ENCODE measurements at places on chromosomes 16 and 17. TPM values are rescaled to one million over a fixed set of nuclear protein-coding genes. Genes with fewer than 3 reads are reported as not detected.

- H3K36me3 ChIP-seq = peaks cover 23% of the 10 kb centered on the region
- no peak for DNase-seq
- no peaks in the 10 kb centered on the region for H3K4me1 ChIP-seq
- H3K4me3 ChIP-seq = no peak overlapping the region
- no peak overlapping the region for H3K27ac ChIP-seq
Measured at GRCh38 chr17:66783656-66784381, 51.1 kb upstream of the CACNG5 start.

NUPR1 gene
- total RNA-seq = not detected

LPCAT2 gene
- not detected for total RNA-seq

- peak; percentile 36 for DNase-seq
- H3K4me1 ChIP-seq = peaks cover 27% of the 10 kb centered on the region
- peak overlapping the region; percentile 94 for H3K27ac ChIP-seq
- peaks cover 39% of the 10 kb centered on the region for H3K36me3 ChIP-seq
- no peaks in the 10 kb centered on the region for H3K27me3 ChIP-seq
- peak overlapping the region; percentile 93 for H3K4me3 ChIP-seq
Measured at GRCh38 chr17:50396261-50397110, 837 bp downstream of the LRRC59 start.

GRCh38 chr16:24009098-24009497, 173.3 kb downstream of the PRKCB start:
- peaks cover 19% of the 10 kb centered on the region for H3K36me3 ChIP-seq
- peaks cover 50% of the 10 kb centered on the region for H3K4me1 ChIP-seq
- H3K4me3 ChIP-seq = no peak overlapping the region

- no peaks in the 10 kb centered on the region for H3K36me3 ChIP-seq
- H3K4me1 ChIP-seq = no peaks in the 10 kb centered on the region
- DNase-seq = no peak
- H3K4me3 ChIP-seq = no peak overlapping the region
Measured at GRCh38 chr17:27782791-27783206, 17.5 kb downstream of the NOS2 start.

GRCh38 chr17:7043497-7044198, at the start of gene SLC16A11:
TSS of gene SLC16A11 (minus strand) at chr17:7044092. CDS start at chr17:7043513, 579 bp downstream.
- H3K27me3 ChIP-seq = peaks cover 8% of the 10 kb centered on the region
- DNase-seq = no peak
- H3K4me1 ChIP-seq = peaks cover 48% of the 10 kb centered on the region
- peaks cover 12% of the 10 kb centered on the region for H3K36me3 ChIP-seq

GRCh38 chr17:39962642-39963220, at the start of gene GSDMA:
TSS of gene GSDMA (plus strand) at chr17:39963004. CDS start at chr17:39965688, 2,684 bp downstream.
- H3K4me3 ChIP-seq = peak within 1 kb of the TSS; percentile 34
- DNase-seq = no peak
- peaks cover 4% of the 10 kb centered on the region for H3K27me3 ChIP-seq
- no peaks in the 10 kb centered on the region for H3K36me3 ChIP-seq
- peak within 1 kb of the TSS; percentile 78 for H3K27ac ChIP-seq

ASGR1 gene
- 0.63 TPM for total RNA-seq

DNA sequence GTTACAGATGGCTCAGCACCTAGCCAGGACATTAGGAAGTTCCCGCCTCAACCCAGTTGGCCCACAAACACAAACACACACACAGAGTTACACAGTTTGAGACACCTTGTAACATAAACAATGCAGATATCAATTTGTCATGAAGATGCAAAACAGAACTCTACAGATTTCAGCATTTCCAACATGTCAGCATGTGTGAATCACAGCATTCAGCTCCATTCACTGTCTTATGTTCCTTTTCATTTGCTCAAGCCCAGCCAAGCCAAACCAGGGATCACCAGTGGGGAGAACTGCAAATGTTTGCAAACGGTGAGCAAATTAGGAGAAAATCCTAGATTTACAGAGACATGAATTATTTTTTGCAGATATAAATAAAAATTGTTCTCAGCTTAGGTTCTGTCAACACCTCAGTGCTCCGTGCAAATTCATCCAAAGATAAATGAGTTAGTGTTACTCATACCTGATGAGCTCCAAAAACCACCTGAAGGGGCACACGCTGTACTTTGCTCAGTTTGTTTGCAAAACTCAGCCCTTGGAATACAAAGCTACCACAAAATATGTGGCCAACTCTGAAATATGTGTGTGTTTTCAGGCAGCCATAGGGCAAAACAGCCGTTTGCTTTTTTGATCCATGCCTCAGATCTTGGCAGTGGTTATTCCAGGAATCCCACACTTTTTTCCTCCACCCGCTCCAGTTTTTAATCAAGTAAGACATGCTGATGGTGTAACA, 16.3 kb upstream of the COX10 start:
- peaks cover 2% of the 10 kb centered on the region for H3K4me1 ChIP-seq
- H3K4me3 ChIP-seq = no peak overlapping the region
- DNase-seq = no peak
- H3K27ac ChIP-seq = no peak overlapping the region

DNA sequence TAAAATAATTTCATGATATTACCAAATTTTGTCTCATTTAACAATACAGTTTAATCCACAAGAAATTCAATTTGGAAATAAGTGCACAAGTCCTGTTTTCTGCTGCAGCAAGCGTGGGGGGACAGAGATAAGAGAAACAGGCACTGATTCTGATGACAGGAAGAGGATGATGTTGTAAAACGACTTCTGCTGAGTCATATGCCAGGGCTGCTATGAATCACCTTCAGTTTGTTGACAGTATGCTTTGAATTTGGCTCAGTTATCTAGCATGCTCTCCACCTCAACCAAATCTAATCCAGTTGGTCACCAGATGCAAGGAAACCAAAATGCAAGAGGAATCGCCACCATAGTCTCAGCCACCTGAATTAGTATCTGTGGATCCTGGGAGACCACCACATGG, 244.1 kb upstream of the MON1B start:
- H3K27me3 ChIP-seq = no peaks in the 10 kb centered on the region
- H3K36me3 ChIP-seq = no peaks in the 10 kb centered on the region
- no peaks in the 10 kb centered on the region for H3K4me1 ChIP-seq
- no peak overlapping the region for H3K4me3 ChIP-seq

HOXB9 gene
- total RNA-seq = 0.37 TPM

PARD6A gene
- 13.2 TPM for total RNA-seq

GRCh38 chr16:84730406-84731106, 30.8 kb downstream of the USP10 start:
- H3K27ac ChIP-seq = peak overlapping the region; percentile 66
- H3K4me3 ChIP-seq = peak overlapping the region; percentile 13
- peak; percentile 51 for DNase-seq

- no peaks in the 10 kb centered on the region for H3K36me3 ChIP-seq
- no peaks in the 10 kb centered on the region for H3K27me3 ChIP-seq
- no peak for DNase-seq
- H3K27ac ChIP-seq = no peak overlapping the region
Measured at GRCh38 chr17:52047086-52047485, 111.4 kb downstream of the CA10 start.

Data from activated CD8-positive, alpha-beta T cell treated with anti-CD3 and anti-CD28 coated beads, Interleukin-2, amount 10 ng/mL, durations not matched to agents 7 days and 5 days (primary cell).